NCI-H2171 treated with DMSO at 0.1 percent for 48 hours (cell line): ENCODE measurements at places on chromosomes 5 and 9.

DNA sequence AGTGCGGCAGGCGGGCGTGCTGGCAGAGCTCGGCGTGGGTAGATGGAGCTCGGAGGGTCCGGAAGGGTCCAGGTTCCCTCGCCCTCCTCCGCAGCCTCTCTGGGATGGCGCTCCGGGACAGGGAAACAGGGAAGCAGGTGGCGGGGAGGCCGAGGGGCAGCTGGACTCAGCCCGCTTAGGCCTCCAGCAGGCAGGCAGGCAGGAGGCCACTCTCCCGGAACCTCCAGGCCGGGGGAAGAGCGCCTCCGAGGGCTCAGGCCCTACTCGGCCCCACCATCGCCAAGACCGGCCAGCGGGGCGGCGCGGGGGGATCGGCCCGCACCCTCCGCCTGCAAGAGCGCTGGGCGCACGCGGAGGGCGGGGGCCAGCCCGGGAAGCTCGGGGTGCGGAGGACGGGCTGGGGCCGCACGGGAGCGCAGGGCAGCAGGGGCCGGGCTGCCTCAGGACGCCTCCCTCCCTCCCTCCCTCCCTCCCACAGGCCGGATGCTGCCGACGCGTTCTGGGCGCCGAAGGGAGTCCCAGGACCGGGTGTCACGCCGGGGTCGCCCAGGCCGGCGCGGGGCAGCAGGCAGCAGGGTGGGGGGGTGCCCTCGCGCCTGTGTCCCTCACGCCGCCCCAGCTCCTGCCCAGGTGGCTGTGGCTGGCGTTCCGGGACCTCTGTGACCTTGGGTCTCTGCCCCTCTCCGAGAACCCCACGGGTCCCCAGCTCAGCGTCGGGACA lies 977 bp downstream of the MGAT4B start:
- no peak for DNase-seq

DNA sequence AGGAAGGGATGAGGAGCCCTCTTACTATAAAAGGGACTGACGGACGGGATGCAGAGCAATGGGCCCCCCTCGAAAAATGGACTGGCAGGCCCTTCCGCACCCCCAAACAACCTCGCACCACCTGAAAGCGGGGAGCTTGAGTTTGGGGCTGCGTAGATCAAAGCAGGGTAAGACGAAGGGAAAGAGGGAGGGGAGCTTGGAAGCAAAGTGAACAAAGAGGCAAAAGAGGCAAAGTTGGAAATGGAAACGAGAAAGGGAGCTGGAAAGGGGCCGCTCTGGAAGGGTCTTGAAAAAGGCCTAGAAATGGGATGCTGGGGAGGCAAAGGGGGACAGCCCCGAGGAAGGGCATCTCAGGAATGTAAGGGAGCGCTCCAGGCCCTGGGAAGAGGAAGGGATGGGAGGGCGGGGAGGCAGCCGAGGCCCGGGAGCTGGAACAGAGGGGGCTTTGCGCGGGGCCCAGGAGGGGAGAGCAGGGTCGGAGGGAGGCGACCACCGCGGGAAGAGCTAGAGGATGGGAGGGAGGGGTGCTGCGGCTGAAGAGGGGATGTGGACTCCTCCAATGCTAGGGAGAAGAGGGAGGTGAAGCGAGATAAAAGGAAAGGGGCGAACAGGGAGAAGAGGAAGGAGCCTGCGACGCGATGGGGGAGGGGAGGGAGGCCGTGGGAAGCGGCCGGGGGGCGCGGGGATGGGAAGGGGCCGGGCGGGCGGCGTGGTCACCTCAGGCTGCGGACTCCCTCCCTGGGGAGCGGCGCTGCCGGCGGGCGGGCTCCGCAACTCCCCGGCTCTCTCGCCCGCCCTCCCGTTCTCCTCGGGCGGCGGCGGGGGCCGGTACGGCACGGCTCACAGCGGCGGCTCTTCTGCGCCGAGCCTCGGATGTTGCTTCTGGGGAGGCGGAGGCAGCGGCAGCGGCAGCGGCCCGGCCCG lies 577 bp downstream of the RNF145 start:
- peak; percentile 4 for DNase-seq

DNA sequence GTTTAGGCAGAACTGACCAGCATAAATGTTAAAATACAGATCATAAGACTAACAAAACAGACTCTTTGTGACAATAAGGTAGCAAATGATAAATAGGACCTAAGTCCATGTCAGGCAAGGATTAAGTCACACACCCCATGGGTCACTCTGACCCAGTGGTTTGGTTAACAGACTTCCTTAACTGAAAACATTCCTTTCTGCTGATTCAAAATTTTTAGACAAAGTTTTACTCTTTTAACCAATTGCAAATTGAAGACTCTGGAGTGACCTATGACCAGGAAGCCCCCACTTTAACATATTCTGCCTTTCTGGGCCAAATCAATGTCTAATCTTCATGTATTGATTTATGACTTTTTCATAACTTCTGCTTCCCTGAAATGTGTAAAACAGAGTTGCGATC lies 4.9 kb upstream of the NXNL2 start:
- DNase-seq: no peak

DNA sequence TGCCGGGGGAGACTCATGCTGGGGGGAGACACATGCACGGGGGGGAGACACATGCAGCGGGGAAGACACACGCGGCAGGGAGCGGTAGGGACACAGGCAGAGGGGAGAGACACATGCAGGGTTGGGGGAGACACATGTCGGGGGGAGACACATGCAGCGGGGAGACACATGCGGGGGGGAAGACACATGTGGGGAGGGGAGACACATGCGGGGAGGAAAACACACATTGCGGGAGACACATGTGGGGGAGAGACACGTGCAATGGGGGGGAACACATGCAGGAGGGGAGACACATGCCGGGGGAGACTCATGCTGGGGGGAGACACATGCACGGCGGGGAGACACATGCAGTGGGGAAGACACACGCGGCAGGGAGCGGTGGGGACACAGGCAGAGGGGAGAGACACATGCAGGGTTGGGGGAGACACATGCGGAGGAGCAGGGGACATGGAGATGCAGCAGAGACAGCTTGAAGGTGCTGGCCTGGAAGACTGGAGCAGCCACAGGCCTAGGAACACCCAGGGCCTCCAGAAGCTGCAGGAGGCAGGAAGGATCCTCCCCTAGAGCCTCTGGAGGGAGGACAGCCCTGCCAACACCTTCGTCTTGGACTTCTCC lies 20.3 kb upstream of the OLFM1 start:
- DNase-seq: no peak

GRCh38 chr9:77872177-77872576 lies 159.4 kb downstream of the GNAQ start:
- no peak for DNase-seq

DNA sequence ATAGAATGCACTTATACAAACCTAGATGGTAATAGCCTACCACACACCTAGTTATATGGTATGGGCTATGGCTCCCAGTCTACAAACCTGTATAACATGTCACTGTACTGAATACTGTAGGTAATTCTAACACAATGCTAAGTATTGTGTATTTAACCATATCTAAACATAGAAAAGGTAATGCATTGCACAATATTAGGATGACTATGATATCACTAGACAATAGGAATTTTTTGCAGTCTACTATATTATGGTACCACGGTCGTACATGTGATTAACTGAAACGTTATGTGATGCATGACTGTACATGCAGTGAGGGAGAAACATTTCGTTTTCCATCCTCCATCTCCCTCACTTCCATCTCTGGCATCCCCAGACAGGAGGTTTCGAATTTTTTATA lies 130.5 kb downstream of the ELAVL2 start:
- no peak for DNase-seq

- no peak for DNase-seq
These were observed 204.2 kb upstream of the RGMB start for GRCh38 chr5:98569288-98569687.

GRCh38 chr5:107674655-107675054 lies 3.9 kb upstream of the EFNA5 start:
- no peak for DNase-seq

GRCh38 chr5:146103594-146103993 lies 1.8 kb downstream of the PLAC8L1 start:
- DNase-seq: no peak

GRCh38 chr5:72507231-72507906 lies at the start of gene ZNF366:
Gene ZNF366 (minus strand): TSS chr5:72507410. CDS start chr5:72461496, 45,914 bp downstream.
- DNase-seq: no peak

GRCh38 chr5:57176350-57176857 lies 2.5 kb downstream of the GPBP1 start:
- no peak for DNase-seq

DNA sequence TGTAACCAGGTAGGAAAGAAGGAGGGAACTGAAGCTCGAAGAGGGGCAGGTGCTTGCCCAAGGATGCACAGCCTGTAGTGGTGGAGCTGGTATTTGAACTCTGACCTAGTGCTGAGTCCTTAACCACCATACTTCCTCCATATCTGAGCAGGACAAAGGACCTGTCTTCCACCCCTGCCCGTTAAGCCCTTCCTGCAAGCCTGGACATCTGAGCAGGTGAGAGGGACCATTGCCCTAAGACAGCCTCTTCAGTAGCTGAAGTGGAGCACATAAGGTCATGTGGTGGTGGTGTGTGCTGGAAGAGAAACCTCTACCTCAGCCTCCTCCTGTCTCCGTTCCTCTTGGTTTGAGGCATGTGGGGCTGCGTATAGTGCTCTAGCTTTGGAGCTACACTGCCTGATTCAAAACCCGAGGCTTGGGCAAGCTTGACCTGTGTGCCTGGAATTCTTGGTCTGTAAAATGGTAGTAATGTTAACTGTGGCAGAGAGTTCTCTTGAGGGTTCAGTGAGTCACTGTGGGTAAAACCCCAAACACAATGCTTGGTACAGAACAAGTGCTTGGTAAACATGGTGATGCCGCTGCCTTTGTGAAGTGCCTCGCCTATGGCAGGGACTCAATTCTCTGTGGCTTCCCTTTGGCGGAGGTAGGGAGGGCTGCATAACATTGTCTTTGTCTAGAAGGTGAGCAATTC lies 7.4 kb downstream of the GALNT10 start:
- no peak for DNase-seq

GRCh38 chr5:94374336-94374735 lies 244.1 kb downstream of the KIAA0825 start:
- DNase-seq: no peak

- DNase-seq: no peak
These were observed 100.4 kb upstream of the TLE1 start for GRCh38 chr9:81789721-81790120.

- no peak for DNase-seq
These were observed 37.4 kb downstream of the PHF2 start for GRCh38 chr9:93613791-93614190.

GRCh38 chr9:105713260-105714019 lies 19.1 kb downstream of the TMEM38B start:
- no peak for DNase-seq

DNA sequence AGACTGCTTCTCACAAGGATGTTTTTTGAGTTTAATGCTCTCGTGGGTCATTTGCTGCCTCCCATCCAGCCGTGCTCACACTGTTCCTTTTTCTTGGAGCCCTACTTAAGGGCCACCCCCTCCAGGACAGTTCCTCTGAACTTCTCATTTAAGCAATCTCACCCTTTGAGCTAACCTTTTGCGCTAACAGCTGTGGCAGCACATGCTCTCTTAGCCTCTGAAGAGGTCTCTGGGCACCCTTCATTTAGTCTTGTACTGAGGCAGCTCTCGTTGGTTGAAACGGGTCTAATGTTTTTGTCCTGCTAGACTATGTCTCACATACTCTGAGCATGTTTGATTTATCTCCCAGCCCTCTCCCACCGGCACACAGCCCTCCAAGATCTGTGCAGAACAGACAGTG lies 11.8 kb downstream of the ALDH1B1 start:
- DNase-seq: no peak

DNA sequence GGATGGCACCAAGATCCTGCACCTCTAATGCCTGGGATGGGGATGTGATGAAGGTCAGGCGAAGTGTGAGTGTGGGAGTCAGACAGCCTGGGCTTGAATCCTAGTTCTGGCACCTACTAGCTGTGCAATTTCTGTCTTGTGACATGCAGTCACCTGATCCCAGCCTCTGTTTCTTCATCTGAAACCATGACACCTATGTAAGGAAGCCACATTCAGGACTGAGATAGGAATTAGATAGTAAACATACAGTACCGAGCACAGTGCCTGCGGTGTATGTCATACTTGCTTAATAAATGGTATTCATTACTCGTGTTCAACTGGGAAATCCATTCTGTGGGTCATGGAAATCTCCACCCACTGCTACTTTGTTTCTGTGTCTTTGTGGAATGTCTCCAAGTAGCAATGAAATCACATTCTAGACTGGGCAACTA lies 140.6 kb upstream of the STC2 start:
- DNase-seq: no peak

DNA sequence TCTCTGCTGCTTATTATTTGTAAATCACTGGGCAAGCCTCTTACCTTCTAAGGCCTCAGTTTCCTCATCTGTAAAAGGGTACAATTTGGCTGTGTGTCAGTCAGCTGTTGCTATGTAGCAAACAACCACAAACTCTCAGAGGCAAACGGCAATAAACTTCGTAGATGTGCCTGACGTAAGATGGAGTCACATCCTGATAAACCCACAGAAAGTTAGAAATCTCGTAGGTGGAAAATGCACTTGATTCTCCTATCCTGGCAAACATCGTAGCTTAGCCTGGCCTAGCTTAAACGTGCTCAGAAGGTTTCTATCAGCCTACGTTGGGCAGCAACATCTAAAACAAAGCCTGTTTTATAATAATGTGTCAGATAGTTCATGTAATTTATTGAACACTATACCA lies 35.0 kb upstream of the UNC5A start:
- no peak for DNase-seq

- no peak for DNase-seq
These were observed 37.6 kb upstream of the TRMT10B start for GRCh38 chr9:37715991-37716505.

DNA sequence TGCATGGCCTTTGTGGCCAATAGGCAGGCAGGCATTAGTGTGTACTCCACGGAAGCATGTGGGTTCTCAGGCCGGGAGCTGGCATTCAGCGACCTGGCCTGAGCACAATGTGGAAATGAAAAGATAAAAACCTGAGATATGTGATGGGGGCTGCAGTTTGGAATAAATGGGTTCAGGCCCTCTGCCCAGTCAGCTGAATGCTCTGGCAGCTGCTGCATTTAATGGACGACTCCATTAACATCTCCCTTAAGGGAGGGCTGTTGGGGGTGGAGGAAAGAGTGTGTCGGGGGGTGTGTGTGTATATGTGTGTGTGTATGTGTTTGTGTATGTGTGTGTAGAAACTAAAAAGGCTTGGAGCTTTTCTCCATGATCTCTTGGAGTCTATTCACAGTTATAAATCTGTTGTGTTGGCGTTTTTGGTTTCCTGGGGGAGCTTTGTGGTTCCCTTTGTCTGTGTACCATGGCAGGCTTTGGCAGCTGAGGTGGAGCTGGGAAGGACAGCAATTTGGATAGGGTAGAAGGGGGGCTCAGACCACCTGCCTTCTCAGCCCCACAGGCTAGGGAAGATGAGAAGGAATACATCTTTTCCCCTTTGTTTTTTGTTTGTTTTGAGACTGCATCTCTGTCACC lies 27.3 kb upstream of the HSPA9 start:
- DNase-seq: no peak

DNA sequence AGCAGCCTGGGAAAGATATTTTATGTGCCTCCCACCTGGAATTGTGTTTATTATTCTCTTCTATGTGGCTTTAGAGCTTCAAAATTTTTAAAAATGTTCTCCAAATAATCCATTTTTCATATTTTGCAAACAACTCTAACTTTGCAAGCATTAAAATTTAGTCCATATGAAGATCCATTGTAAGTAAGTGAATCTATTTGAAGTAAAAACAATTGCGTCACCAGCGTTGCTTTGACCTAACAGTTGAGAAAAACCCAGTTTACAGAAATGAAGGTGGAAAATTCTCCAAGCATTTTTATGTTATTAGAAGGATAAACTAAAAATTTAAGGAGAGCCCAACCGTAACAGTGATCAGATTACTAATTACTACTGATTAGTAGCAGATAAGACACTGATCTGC lies 38.9 kb upstream of the TLX3 start:
- DNase-seq: no peak
